ENCODE measurements at places on chromosomes 5 and 9.

DNA sequence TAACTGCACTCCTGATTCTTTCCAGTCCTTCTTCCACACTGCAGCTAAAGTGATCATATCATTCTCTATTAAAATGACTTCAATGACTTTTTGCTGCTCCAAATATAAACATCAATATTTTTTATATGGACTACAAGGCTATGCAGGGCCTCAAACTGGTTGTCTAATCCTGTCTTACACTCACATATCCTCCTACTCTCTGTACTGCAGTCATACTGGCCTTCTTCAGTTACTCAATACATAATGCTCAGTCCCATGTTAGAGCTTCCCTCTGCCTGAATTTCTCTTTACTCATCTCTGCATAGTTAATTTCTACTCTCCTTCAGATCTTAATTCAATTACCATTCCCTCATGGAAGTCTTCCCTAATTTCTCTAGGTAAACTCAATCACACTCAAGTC, 3.4 kb downstream of the MEIKIN start:
- DNase-seq, result no peak

DNA sequence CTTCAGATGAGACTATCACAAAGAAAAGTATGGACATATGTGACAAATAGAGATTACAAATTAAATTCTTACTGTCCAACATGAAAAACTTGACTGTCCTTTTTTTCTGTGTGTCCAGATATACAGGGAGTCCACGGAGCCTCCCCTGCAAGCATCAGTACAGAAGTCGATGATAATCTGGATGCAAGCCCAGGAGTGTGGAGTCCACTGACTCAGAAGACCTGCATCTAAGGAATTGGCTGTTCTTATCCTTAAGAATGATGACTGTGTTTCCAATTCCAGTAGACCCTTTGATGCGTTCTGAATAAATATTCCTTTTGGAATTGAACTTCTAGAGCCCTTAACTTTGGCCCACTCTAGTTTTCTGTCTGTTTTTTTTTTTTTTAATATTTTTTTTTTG, 56.7 kb upstream of the TAF11L2 start:
- no peak for DNase-seq

DNA sequence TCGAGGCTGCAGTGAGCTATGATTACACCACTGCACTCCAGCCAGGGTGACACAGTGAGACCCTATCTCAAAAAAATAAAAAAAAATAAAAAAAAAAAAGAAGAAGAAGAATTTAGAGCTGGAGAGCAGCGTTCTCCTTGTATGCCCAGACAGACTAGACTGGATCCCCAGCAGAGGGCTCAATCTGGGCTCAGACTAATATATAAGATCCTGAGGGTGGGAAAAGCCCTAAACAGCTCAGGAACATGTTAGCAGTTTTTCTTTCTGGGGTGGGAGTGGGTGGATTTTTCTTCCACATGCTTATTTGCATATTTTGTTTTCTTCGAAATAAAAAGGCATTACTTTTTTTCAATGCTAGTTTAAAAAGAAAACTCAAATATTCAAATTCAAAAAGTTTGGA, 904 bp upstream of the BSPRY start:
- no peak for DNase-seq

GRCh38 chr9:98189412-98189811, 3.0 kb downstream of the CORO2A start:
- DNase-seq, result no peak

DNA sequence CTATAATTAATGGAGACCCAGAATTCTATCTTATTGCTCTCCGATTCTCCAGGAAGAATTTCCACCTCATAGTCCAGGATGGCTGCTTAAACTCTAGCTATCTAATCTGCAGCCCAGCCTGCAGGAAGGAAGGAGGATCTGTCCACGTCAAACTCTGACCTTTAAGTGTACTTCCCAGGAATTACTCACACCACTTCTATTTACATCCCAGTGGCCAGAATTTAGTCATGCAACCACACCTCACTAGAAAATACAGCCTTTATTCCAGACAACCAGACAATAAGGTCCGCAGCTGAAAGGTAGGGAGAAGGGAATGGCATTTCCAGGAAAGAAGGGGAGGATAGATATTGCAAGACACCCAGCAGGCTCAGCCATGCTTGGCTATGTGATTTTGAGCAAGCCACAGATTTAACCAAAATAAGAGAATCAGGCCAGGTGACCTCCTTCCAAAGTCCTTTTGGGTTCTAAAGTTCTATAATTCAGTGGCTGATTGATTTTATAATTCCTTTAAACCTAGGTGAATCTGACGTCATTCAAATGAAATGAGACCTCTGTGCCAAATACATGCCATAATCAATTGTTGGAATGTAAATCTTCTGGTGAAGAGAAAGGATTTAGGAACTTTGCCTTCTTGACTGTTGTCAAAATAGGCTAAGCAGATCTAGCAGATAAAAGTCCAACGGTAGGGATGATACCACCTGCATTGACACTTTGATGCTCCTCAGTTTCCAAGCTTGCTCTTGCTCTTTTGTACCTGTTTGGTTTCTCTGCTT, 3.7 kb upstream of the DENND1A start:
- DNase-seq, result no peak

GRCh38 chr9:131651599-131651998, 88.3 kb downstream of the RAPGEF1 start:
- no peak for DNase-seq

GRCh38 chr9:129436751-129437625, 183.9 kb downstream of the C9orf50 start:
- DNase-seq, result peak; percentile 66

GRCh38 chr5:77563475-77563874, 71.4 kb upstream of the WDR41 start:
- no peak for DNase-seq

GRCh38 chr9:89408628-89409101, 89.2 kb downstream of the SEMA4D start:
- no peak for DNase-seq

GRCh38 chr5:127331890-127332649, 41.5 kb downstream of the MEGF10 start:
- no peak for DNase-seq

- no peak for DNase-seq
Measured at GRCh38 chr9:110531776-110532175, 47.8 kb downstream of the SVEP1 start.

DNA sequence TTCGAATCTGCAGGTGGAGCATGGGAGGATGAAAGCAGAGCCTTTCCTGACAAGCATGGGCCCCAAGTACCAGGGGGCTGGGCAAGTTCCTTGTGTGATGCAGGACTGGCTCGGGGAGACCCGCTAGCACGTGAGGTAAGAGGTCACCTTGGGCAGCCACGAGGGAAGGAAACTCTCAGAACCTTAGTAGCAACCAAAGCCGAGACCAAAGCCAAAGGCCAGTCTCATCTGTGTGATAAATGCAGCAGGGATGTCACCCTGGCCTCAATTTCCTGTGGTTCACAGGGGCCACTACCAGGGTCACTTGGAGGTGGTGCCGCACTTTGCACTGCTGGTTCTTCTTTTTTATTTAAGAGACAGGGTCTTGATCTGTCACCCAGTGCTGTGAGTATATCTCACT, 39.5 kb downstream of the PRRT1B start:
- DNase-seq, result no peak

GRCh38 chr9:108427751-108428150, 428.0 kb downstream of the ACTL7B start:
- no peak for DNase-seq

DNA sequence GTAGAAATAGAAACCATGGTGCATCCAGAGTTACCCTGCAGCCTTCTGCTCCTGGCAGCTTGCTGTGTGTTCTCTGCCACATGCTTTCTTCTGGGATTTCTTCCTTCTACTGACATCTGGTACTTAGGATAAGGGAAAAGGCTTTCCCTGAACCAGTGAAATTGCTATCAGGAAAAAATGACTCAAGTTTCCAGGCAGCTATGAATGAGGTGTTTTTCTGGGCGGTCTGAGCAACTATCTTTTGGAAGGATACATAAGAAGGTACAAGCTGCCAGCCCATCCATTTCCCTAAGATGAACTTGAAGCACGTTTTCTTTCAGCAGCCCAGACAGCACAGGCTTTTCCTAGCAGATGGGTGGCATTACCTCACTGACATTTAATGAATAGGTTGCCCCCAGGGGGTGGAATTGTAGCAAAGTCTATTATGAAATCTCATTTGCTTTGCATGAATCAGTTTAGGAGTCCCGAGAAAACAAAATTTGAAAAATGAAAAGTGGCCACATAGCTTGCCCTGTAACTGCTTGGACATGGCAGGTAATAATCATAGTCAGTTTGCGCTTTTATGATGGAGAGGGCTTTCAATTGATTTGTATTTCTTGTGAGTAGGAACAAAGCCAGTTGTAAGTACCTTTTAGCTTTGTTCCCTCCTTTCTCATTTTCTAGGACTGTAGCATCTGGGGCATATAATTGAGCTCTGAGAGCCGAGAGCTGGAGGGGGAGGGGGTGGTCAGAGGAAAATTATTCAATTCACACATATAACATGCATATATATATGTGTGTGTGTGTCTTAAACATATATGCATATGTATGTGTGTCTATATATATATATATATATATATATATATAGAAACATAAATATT, 108.5 kb downstream of the C9orf152 start:
- no peak for DNase-seq

DNA sequence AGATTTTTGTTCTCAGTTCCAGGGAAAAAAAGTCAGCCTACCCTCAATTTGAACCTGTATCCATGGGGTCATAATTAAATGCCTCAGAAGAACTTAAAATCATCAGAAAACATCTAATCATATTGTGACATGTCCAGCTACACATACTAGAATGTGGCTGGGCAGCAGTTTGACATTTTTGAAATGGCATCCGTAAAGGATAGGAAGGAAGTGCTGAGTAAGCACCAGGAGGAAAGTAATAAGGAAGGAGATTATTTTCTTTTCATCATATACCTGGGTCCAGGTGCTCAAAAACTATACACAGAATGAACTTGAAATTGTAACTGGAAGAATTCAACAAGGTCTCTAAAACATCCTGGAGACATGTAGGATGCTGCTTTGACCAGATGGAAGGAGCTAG, 116.9 kb upstream of the RAI14 start:
- no peak for DNase-seq

DNA sequence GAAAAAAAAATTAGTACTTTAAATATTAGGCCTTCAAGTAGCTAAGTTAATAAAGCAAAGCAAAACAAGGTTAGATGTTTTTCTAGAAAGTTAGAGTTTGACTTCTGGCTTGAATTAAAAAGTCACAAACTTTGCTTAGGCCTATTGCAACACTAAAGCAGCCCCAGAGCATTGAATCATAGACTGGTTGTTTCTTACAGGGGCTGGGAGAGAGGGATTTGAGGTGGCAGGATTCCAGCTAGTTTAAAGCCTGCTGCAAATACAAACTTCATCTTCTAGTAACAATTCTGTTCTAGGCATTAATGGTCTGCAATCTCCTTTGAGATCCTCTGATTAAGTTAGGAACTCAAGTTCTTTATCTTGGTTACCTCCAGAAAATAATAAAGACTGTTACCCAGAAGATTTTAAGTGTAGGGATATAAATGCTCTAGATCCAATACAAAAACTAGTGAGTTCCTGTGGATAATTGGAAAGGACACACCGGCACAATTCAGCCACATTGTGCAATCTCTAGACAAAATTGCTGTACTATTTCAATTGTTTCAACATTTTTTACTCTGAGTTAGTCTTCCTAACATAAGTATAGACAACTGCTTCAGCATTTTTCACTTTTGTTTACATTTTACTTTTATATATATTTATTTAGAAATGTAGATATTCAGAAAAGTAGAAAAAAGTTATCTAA, 12.6 kb downstream of the OR13C5 start:
- DNase-seq, result no peak

DNA sequence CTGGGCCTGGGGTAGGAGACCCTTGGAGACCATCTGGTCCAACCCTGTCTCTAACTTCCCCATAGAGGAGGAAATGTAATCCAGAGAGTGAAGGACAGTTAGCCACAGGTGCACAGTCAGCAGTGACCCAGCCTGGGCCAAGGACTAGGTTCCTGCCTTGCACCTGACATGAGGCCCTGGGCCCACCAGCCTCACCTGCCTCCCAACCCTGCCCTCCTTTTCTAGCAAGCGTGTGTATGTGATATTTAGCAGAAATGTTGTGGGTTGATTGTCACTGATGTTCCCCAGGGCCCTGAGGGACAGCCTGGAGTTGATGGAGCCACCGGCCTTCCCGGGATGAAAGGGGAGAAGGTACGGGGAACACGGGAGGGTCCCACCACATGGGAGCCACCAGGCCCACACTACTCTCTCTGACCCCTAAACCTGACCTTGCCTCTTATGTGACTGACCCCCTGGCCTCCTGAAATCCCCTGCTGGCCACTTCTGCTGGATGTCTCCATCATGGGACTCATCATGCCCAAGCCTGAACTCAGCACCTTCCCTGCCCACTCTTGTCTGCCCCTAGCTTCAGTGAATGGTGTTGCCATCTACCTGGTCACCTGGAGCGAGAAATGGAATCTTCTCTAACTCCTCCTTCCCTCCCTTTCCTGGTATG, 79.2 kb upstream of the TGFBR1 start:
- DNase-seq, result no peak

- DNase-seq, result no peak
Measured at GRCh38 chr9:109828254-109828653, 48.3 kb downstream of the PALM2AKAP2 start.

DNA sequence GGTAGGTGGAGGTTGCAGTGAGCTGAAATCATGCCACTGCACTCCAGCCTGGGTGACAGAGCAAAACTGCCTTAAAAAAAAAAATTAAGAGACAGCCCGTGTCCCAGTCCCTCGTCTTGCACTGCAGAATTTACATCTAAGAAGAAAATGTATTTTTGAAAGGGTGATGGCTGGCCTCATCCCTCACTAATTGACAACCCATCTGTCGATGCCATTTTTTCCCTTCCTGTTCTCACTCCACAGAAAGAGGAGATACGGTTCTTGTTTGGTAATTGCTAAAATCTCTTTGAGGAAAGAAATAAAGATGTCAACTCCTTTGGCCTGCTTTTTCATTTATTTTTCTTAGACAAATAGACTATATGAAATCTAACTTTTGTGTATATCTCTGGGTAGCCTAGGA, 2.4 kb upstream of the LSM11 start:
- no peak for DNase-seq

DNA sequence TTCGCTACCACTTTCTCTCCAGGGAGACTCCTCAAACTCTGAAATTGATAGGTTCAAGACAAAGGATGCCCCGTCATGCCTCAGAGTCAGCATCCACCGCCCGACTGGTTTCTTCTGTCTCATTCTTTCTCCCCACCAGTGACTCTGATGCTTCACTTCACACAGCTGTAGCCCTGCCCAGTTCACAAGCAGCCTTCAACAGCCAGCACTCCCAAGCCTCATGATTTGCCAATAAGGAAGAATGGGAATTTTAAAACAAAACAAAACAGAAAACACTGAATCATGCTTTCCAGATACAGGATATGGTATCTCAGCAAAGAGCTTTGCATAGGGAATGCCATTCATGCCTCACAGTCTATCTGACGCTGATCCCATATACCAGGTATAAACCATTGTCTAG, 371.2 kb upstream of the RORB start:
- DNase-seq, result no peak

Measured in HuH-7 (cell line).